Body of pancreas (tissue), 4 donors: ENCODE measurements at places on chromosomes 5 and 9. TPM values are rescaled to one million over a fixed set of nuclear protein-coding genes. Genes with fewer than 3 reads are reported as not detected.

- no peak for DNase-seq
These were observed 1.7 kb upstream of the POMT1 start for GRCh38 chr9:131500939-131501541.

- DNase-seq = no peak
These were observed 108.5 kb upstream of the OTULINL start for GRCh38 chr5:14472986-14473567.

PCDHGB4 gene
- 3.6 TPM for total RNA-seq

DNA sequence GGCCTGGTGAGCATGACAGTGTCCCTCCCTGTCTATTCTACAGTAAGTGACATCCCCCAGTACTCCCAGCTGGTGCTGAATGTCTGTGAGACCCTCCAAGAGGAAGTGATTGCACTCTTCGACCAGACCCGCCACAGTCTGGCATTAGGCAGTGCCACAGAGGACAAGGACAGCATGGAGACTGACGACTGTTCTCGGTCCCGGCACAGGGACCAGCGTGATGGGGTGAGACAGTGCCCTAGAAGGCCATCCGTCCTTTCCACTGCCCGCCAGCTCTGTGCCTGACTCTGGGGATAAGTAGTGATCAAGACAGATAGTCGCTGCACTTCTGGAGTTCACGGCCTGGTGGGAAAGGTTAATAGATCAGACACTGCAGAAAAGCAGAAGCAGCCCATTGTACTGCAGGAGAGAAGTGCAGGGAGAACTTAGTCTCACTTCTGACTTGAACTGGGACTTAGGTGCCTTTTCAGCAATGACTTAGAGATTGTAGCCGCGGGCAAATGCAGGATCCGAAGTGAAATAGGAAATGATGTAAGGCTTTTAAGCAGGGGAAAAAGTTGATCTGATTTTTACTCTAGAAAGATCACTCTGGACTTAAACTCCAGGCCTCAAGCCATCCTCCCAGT lies 28.4 kb downstream of the SH3GLB2 start:
- no peak for DNase-seq

GRCh38 chr5:179204572-179204971 lies 140.7 kb downstream of the ADAMTS2 start:
- DNase-seq = no peak
